Nephron progenitor cell (in vitro differentiated cells): ENCODE measurements at places on chromosomes 2 and 18.

DNA sequence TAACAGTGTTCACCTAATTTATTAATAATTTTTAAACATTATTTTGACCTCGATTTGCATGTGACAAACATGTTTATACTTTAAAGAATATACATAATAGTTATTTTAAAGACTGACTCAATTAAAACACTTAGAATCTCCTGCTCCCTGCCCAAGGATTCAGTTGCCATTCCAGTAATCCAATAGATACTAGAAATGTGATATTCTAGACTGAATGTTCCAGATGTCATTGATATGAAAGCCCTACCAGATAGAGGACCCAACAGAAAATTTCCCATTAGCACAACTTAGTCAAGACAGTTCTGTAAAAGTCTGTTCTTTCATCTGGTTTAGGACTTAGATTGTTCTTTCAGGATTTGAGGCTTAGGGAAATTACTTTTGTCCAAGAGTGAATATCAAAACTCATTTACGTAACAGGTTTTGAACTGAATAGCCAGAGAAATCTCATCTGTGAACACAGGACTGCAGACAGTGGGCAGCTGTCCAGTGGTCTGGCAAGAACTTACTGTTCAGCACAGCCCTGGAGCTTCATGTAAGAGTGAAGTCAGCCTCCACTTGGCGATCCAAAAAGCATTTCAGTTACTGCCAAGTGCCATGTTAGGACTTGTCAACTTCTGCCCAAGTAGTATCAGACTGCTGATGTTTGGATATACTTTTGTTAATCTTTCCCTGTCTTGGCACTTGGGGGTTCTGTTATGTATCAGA is 77.5 kb downstream of the OSBPL6 start:
- H3K4me3 ChIP-seq: no peak overlapping the region
- no peak overlapping the region for H3K27ac ChIP-seq
- H3K27me3 ChIP-seq: no peaks in the 10 kb centered on the region
- peaks cover 9% of the 10 kb centered on the region for H3K4me1 ChIP-seq
- DNase-seq: no peak

- H3K27ac ChIP-seq: no peak overlapping the region
- no peak overlapping the region for H3K4me3 ChIP-seq
- no peaks in the 10 kb centered on the region for H3K27me3 ChIP-seq
- no peaks in the 10 kb centered on the region for H3K36me3 ChIP-seq
Measured at GRCh38 chr2:158688721-158689120, 106.4 kb upstream of the DAPL1 start.

- H3K27ac ChIP-seq: no peak overlapping the region
- peaks cover 20% of the 10 kb centered on the region for H3K36me3 ChIP-seq
Measured at GRCh38 chr2:42752314-42752713, 11.6 kb downstream of the OXER1 start.

DNA sequence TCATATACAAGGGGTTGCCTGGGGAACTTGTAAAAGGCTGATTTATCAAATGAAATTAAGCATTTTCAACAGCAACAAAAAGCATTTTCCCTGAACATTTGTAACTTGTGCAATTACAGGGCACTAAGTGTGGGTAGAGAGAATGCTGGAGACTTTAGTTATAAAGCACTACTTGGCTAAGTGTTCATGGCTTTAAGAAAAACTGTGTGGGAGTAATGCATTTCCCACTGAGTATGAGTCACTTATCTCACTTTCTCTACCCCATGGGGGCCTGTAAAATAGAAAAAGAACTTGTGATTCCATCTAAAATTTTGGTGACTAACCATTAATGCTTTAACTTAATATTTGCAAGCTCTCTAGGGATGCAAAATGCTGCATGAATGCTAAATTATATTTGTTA is 193.4 kb downstream of the CCDC102B start:
- peaks cover 5% of the 10 kb centered on the region for H3K36me3 ChIP-seq
- H3K27ac ChIP-seq: no peak overlapping the region
- no peak for DNase-seq
- no peaks in the 10 kb centered on the region for H3K27me3 ChIP-seq
- H3K4me3 ChIP-seq: no peak overlapping the region

DNA sequence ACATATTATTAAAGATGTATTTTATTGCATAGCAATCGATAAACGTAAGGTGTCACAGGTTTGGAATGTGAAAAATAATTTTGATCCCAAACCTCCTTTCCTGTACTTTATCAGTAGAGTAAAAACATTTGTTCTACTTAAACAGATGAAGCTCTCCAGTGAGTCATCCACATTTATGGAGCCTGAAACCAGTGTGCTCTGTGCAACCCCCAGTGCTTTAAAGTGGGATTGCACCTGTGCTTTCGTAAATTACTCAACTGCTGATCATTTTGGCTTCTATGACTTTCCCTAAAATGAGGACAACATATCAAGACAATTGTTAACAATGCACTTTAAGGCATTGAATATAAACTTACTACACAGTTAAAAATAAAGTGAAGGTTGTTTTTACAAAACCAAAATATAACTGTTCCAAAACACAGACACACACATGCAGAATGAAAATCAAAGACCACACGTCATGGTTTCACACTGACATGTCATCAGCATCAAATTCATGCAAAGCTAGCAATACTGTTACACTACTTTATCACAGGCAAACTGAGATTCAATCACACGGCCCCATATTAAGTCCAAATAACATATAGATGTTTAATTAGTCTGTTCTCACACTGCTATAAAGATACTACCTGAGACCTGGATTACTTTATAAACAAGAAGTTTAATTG is 9.7 kb downstream of the TMEM18 start:
- DNase-seq: no peak
- peaks cover 26% of the 10 kb centered on the region for H3K4me1 ChIP-seq
- H3K27me3 ChIP-seq: peaks cover 9% of the 10 kb centered on the region
- no peak overlapping the region for H3K27ac ChIP-seq

GRCh38 chr2:239947729-239948045 is 77.5 kb downstream of the NDUFA10 start:
- peaks cover 19% of the 10 kb centered on the region for H3K36me3 ChIP-seq
- no peak for DNase-seq
- no peak overlapping the region for H3K4me3 ChIP-seq

DNA sequence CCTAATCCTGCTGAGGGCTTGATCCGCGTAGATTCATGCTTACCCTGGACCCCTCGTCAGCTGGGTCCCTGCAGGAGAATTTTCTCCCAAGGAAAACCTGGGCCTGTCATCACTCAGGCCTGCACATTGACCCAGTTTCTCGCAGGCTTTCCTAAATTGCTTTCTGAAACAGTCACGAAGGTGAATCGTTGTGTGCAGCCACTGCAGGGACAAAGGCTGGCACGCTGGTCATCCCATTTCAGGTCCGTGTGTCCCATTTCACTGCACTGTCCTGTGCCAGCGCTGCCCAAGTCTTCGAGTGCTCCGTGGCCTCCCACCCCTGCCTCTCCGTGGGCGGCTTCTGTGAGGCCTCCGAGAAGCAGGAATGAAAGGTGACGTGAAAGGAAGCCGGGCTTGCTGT is 62.8 kb upstream of the YWHAQ start:
- H3K27ac ChIP-seq: no peak overlapping the region
- H3K4me1 ChIP-seq: peaks cover 22% of the 10 kb centered on the region
- no peak overlapping the region for H3K4me3 ChIP-seq
- DNase-seq: no peak
- peaks cover 11% of the 10 kb centered on the region for H3K27me3 ChIP-seq

- no peak overlapping the region for H3K27ac ChIP-seq
- H3K36me3 ChIP-seq: no peaks in the 10 kb centered on the region
- DNase-seq: no peak
- H3K4me1 ChIP-seq: peaks cover 4% of the 10 kb centered on the region
- no peak overlapping the region for H3K4me3 ChIP-seq
Measured at GRCh38 chr18:8667846-8668245, 37.5 kb upstream of the MTCL1 start.

GRCh38 chr18:58263055-58263957 is 219.3 kb downstream of the NEDD4L start:
- H3K27me3 ChIP-seq: no peaks in the 10 kb centered on the region
- no peak overlapping the region for H3K27ac ChIP-seq
- H3K36me3 ChIP-seq: no peaks in the 10 kb centered on the region
- H3K4me1 ChIP-seq: peaks cover 18% of the 10 kb centered on the region
